Effector CD4-positive, alpha-beta T cell (primary cell): ENCODE measurements at places on chromosomes 3 and 15.

DNA sequence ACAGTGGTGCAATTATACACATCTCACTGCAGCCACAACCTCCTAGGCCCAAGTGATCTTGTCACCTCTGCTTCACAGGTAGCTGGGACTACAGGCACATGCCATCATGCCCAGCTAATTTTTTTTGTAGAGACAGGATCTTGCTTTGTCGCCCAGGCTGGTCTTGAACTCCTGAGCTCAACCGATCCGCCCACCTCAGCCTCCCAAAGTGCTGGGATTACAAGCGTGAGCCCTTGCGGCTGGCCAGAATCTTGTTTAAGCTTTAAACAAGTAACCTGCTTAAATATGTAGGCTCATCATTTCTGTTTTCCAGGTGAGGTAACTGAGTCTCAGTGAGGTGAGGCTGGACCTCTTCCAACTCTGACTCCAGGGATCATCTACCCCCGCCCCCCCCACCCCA is 7.7 kb upstream of the PSTPIP1 start:
- DNase-seq: no peak

GRCh38 chr15:71133747-71134472 is 18.6 kb downstream of the THSD4 start:
- DNase-seq: no peak

GRCh38 chr3:150588027-150588830 is 14.9 kb upstream of the SELENOT start:
- DNase-seq: no peak

DNA sequence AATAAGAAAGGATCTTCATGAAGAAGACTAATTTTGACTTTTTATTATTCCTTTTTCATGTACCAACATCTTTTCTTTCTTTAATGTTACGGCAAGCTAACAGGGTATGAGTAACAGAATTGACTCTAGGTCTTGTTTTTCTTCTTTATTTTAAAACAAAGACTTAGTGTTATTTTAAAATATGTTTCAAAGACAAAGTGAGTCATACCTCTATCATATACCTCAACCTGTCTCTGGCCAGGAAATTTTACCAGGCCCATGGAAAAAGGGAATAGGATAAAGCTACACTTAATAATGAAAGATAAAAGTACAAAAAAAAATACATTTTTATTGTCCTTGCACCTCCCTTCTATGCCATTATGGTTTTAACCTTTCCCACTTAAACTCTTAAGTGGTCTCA is 57.4 kb downstream of the ZNF148 start:
- no peak for DNase-seq

GRCh38 chr3:156172536-156172935 is 52.2 kb downstream of the KCNAB1 start:
- no peak for DNase-seq

DNA sequence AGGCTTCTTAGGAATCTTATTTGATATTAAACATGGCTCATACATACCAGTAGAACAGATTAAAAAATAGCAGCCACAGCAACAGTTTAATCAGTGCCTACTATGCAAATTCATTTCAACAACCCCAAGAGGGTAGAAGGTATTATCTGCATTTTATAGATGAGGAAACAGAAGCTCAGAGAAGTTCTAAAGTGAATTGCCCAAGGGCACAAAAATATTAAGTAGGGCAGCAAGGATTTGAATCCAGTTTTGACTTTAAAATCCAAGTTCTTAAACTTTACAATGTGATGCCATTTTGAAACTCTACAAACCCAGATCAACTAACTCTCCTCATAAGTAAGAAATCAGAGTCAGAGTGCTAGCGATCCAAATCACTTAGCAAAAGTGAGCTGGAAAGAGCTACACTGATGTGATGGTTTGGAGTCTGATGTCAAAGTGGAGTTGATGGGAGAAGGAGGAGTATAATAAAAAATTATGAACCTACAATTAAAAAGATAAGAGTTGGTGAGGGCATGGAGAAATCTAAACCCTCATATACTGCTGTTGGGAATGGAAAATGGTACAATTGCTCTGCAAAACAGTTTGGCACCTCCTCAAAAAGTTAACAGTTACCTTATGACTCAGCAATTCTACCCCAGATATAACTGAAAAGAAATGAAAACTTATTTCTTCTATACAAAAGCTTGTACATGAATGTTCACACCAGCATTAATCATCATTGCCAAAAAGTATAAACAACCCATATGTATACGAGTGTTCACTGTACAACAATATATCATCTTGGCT is 51.0 kb upstream of the PLXND1 start:
- no peak for DNase-seq

DNA sequence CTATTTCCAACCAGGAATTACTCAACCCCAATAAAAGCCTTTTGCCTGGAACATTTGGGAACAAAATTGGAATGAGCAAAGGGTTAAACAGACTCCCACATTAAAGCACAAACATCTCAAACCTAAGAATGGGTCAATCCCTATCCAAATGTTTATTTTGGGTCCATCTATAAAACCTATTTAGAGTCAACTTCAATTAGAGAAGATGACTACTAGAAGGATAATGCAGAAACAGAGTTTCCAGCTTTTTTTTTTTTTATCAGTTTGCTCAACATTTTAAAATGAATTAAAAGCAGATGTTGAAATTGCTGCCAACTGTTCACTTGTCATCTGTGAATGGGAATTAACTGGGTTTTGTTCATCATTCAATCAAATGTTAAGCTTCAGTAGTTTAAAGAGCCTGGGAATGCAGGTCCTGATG is 4.1 kb upstream of the TBC1D23 start:
- no peak for DNase-seq

DNA sequence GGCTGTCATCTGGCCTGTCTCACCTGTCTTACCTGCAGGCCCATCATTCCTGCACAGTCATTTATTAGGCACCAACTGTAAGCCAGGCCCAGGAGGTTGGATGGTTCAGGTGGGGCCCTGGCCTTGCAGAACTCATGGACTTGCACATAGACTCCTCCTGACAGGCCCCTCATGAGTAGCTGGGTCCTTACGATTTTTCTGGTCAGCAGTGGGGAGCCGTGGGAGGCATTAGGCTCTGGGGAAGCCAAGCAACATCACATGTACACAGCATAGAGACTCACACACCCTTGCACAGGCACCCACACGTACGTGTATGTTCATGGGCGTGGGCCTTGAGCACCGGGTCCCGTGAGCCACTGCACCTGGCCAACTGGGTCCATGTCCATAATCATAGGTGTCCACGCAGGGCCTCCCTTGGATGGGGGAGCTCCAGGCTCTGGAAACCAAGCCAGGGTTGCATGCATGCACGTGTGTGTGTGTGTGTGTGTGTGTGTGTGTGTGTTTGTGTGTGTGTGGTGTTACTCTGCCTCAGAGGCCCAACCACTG is 20.3 kb downstream of the CISH start:
- no peak for DNase-seq

DNA sequence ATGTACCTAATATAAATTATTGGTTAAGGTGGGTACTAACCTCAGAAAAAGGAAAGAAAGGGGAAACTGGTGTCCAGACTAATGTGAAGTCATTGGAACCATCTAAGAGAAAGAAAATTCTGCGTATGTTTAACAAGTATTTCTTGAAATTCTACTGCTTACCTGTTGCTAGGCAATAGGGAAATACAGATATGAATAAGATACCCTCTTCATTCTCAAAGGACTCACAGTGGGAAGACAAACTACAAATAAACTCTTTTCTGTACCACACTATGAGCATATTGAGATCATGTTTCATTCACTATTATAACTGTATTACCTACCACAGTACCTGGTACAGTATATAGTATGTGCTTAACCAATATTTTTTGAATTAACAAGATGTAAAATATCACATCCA is 140.5 kb upstream of the MLF1 start:
- no peak for DNase-seq

DNA sequence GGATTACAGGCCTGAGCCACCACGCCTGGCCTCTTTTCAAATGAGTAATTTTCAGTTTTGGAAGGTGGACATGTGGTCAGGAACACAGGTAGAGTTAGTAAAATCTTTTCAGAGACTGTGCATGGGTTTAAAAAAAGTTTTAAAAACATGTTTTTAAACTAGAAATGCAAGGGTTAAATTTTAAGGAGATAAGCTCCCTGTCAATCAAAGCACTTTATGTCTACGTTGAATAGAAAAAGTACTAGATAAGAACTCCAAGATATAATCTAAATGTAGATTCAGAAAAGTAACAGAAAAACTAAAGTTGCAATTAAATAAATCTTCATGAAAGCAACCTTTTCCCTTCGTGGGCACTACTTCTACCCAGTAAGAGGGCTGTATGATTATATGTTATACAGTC is 131.7 kb downstream of the CLASP2 start:
- no peak for DNase-seq

DNA sequence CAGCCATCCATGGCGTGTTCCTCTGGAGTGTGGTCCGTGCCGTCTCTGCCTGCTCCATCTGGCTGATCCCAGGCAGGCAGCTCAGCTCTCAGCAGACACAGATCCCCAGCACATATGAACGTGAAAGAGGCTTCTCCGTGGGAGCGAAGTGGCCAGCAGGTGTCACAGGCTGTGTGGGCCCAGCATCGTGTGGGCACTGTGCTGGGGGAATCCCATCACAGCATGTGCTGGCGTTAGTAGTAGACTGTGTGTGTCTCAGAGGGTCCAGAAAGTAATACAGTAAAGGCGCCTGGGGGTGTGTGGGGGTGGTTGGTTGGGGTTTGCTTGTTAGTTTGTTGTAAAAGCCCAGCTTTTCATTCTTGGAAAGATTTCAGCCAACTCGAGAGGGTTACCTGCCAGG is 147.6 kb downstream of the IGF1R start:
- no peak for DNase-seq
